ENCODE measurements at places on chromosomes 4 and X. TPM values are rescaled to one million over a fixed set of nuclear protein-coding genes. Genes with fewer than 3 reads are reported as not detected.

Gene DCLK2
- total RNA-seq = 4.5 TPM

Gene KCTD8
- 1.1 TPM for total RNA-seq

Gene PASD1
- total RNA-seq = not detected

DNA sequence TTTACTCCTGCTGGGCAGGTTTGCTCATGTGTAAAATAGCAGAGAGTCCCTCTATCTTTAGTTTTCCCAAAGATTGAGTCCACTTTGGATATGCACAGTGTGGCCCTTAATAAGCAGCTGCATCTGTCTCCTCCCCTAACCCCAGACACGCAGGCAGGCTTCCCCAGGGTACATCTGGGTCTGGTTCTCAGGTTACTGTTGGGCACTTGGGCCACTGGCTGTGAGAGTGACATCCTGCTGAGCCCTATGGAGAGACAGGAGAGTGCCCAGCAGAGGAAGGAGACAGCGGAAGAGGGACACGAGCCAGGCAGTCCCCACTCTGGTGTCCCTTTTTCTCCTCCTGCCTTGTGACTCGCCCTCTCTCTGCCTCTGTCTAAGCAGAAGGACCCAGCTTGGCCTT lies 16.0 kb downstream of the XK start:
- DNase-seq = no peak

DNA sequence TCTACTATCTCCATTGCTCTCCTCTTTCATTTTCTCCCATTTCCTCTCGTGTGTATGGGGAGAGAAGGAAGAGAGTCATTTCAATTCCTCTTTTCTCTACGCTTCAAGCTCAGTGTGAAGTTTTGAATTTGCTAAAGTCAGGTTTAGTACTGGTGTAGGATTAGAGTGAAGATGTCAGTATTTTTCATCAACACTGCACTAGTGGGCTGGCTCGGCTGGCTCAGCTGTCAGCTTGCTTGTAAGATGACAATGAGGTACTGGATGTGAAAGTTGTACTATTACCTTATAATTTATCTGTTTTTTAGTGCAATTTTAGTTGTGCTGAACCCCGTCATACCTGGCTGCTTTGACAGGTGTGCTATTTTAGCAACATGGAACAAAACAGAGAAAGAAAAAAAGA lies 2.1 kb upstream of the SH2D1A start:
- no peak for DNase-seq

DNA sequence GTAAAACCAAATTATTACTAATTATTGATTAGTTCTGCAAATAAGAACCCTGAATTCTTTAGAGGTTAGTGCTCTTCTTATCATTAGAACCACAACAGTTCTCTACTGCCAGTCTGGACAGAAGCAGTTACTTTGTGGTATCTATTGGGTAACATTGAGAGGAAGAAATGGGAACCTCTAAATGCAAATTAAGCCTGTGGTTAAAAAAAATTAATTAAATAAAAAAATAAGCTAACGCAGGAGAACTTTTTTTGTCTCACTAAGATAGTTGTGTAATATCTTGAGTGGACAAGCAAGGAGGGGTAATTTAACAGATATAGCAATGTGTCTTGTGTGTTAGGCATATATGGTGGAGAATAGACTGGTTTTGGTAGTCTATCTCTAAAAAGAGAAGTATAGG lies 32.9 kb upstream of the TET2 start:
- no peak for DNase-seq

DNA sequence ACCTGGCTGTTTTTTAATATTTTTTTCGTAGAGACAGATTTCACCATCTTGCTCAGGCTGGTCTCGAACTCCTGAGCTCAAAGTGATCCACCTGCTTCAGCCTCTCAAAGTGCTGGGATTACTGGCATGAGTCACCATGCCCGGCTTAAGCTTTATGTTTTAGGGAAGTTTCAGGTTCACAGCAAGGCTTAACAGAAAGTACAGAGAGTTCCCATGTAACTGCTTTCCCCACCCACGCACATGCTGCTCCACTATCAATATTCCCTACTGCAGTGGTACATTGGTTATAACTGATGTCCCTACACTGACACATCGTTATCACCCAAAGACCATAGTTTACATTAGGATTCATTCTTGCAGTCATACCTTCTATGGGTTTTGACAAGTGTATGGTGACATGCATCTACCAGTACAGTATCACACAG lies 62.7 kb downstream of the PRPS1 start:
- no peak for DNase-seq

Data from fibroblast of the aortic adventitia (primary cell).